ENCODE measurements at places on chromosomes 6 and 20.

- peak; percentile 84 for DNase-seq
Measured at GRCh38 chr6:37051138-37052026, 45.9 kb downstream of the FGD2 start.

DNA sequence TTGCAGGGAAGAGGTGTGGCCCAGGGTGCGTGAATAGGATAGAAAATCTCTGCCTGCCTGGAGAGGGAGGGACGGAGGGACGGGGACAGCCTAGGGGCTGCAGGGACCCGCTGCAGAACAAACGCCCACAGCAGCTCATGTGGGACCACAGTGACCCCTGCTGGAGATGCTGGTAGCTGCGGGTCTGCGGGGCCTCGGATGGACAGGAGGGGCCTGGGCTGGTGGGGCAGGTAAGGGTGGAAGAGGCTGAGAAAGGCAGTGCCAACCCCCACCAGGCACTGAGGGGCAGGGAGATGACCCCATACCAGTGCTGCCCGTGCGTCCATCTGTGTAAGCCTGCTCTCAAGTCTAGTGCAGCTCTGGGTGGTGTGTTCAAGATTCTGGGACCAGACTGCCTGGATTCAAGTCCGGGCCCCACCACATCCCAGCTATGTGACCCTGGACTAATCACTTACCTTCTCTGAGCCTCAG is 39.4 kb downstream of the KIAA1755 start:
- DNase-seq, result peak; percentile 61

- no peak for DNase-seq
Measured at GRCh38 chr6:137342607-137343190, 123.5 kb upstream of the IFNGR1 start.

- no peak for DNase-seq
Measured at GRCh38 chr20:8395956-8396355, 263.9 kb downstream of the PLCB1 start.

- DNase-seq, result no peak
Measured at GRCh38 chr6:3707024-3707423, 44.5 kb downstream of the PXDC1 start.

GRCh38 chr6:30178837-30179236 is 15.5 kb downstream of the TRIM15 start:
- no peak for DNase-seq

GRCh38 chr6:33172688-33173534 is 19.4 kb downstream of the COL11A2 start:
- peak; percentile 33 for DNase-seq

DNA sequence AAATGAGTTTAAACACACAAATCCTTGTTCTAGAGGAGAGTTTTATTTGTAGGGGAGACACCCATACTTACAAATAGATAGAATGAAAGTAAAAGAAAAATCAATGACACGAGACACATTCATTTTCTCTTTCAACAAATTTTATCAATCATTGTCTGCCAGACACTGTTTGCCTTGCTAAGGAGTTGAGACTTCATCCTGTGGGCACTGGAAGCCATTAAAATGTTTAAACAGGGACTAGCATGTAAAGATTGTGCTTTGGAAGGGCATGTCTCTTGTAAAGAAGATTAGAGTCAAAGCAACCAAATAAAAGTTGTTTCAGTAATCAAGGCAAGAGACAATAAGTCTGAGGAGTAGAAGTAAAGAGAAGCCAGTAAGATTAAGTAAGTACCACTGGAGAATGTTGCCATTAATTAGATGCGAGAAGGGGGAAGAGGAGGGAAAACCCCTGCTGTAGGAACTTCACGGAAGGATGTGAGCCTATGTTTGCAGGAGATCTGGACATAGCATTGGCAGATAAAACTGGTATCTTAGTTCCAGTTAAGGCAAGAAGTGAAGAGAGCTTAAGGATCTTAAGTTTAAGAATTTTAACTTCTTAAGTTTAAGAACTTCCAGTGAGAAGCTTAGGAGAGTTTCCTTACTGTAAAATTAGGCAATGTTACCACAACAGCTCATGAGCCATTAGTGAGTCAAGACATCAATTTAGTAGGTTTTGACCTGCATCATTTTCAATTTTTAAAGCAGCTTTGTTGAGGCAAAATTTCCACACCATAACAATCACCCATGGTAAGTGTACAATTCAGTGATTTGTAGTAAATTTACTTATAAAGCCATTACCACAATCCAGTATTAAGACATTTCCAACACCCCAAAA is 117.0 kb upstream of the UST start:
- DNase-seq, result no peak

GRCh38 chr20:37356961-37357371 is 11.0 kb downstream of the SRC start:
- DNase-seq, result no peak

DNA sequence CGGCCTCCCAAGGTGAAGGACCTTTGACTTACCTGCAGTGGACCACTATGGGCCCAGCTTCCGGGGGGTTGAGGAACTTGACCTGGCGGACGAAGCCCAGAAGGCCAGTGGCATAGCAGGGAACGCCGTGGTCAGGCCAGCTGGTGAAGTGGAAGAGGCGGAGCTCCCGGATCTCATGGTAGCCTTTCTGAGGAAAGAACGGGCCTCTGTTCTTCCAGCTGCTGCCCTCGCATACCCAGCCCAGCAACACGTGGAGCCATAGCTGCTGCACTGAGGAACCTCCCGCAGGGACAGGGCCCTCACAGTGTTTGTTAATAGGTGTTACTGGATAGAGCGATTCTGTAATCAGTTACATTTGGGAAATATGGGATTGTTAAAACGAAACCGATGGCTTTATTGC is 492.1 kb upstream of the CHD6 start:
- no peak for DNase-seq

DNA sequence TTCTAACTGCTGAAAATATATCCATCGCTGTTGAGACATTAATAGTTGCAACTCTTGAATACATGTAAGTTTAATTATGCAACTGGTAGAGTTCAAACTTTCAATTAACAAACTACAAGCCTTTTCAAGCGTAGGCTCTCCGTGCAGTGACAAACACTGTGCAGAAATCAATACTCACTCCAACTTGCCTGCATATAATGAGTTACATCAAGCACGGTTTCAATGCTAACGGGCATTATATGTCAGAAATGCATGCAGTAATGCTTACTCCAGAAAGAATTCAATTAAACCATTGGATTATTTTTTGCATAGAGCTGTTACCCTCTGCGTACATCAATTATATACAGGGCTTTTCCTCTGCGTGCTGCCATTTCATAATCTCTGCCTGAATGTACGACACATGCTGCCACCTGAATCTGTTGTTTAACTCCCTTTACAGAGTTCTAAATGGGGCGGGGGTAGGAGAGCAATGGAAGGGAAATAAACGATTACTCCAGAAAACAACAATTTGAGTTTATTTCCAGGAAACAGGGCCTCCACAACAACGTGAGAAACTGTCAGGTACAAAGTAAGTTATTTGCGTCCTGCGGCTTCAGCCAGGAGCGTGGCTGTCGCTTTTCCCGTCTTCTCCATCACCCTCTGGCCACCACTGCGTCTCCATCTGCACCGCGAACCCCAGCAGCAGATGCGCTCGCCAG is 1.8 kb downstream of the PTPRK start:
- DNase-seq, result no peak

DNA sequence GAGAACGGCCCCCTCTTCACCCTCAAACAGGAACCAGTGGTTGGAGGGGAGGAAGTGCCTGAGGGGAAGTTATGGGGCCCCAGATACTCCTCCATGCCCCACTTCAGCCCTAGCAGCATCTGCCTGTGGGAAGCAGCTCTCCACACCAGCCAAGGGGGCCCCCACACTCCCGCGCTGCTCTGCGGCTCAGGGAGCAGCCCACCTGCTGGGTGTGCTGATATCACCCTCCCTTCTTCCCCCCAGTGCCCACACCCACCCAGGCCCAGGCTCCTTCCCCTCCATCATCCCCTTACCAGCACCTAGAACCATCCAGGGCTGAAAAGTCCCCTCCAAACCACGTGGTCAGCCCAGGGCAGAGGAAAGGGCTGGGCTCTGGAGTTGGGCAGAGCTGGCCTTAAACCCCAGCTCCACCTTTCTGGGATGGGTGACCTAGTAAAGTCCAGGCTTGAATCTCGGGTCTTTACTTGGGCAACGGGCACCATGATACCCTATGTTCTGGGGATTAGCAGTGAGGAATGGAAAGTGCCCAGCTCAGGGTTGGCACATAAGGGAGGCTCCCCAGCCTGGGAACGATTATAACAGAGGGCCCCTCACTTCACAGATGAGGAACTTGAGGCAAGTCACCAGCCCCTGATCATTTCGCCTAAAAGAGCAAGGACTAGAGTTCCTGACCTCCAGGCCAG is 663 bp downstream of the LST1 start:
- DNase-seq, result no peak

- no peak for DNase-seq
Measured at GRCh38 chr20:555976-556385, 12.4 kb upstream of the CSNK2A1 start.

GRCh38 chr20:40320517-40321011 is 368.5 kb downstream of the MAFB start:
- DNase-seq, result no peak

GRCh38 chr6:111150577-111150976 is 63.3 kb downstream of the SLC16A10 start:
- DNase-seq, result no peak
